ENCODE measurements at places on chromosomes 7 and 10.

DNA sequence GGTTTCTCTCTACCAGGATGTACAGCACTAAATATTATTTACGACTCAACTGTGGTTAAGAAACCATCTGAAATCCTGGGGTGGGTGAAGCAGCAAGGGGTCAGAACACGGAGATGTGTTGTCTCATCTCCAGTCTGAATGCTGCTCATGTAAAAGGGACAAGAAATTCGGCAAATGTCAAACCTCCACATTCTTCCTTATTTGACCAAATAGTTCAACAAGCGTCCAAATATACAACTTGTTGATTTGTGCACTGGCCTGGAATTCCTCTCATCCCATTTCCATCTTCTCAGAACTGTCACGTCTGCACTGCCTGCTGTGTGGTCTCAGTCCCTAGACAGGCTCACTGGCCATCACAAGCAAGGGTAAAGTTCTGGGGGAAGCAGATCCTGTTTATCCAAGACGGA, 520.0 kb downstream of the PARD3 start:
- peak; percentile 14 for DNase-seq

DNA sequence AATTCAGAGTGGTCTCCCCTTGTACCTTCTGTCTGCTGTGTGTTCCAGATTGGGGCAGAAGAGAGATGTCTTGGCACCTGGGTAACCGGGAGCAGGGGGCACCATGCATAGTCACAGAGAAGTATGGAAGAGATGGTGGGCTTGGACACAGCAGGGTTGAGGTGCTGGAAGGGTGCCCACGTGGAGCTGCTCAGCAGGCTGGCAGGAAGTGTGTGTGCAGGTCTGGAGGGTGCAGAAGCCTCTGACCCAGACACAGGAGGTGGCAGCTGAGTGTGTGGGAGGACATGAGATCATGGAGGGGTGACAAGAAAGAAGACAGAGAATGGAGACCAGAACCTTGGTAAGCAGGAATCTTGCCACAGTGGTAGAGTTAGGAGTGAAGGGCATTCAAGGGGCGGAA, 42.3 kb upstream of the DUSP5 start:
- DNase-seq, result no peak

DNA sequence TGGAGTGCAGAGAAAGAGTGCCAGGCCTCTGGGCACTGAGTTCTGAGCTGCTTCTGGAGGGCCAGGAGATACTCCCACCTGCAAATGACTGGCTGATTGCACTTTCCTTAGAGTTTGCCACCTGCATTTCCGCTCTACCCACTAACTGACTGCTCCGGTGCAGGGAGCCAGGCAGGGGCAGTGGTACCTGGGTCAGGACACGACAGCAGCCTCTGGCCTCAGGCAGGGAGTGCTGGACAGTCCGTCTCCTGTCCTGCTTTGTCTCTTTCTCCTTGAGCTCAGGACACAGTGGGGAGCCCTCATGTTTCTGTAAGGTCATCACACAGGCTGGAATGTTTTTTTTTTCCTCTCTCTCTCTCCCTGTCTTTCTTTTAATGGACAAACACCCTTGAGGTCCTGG, 252.0 kb downstream of the DPP6 start:
- no peak for DNase-seq

DNA sequence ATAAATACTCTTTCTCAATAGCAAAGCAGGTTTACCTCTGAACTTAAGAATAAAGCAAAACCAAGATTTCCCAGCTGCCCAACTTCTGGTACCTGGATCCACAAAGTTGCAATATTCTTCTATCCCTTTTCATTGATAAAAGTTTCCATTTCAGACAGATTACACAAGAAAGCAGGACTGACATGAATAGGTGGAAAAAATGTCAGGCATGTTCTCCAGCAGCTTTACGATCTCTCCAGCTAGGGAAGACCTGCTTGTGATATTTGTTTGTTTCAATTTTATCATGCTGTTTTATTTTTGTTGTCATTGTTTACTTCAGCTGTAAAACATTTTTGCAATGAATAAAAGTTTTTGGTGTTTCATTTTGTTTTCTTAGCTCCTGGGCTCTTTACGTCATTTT, 9.0 kb downstream of the RGS10 start:
- no peak for DNase-seq

Data from urothelium cell line (cell line).